ENCODE measurements at places on chromosomes 7 and 10.

DNA sequence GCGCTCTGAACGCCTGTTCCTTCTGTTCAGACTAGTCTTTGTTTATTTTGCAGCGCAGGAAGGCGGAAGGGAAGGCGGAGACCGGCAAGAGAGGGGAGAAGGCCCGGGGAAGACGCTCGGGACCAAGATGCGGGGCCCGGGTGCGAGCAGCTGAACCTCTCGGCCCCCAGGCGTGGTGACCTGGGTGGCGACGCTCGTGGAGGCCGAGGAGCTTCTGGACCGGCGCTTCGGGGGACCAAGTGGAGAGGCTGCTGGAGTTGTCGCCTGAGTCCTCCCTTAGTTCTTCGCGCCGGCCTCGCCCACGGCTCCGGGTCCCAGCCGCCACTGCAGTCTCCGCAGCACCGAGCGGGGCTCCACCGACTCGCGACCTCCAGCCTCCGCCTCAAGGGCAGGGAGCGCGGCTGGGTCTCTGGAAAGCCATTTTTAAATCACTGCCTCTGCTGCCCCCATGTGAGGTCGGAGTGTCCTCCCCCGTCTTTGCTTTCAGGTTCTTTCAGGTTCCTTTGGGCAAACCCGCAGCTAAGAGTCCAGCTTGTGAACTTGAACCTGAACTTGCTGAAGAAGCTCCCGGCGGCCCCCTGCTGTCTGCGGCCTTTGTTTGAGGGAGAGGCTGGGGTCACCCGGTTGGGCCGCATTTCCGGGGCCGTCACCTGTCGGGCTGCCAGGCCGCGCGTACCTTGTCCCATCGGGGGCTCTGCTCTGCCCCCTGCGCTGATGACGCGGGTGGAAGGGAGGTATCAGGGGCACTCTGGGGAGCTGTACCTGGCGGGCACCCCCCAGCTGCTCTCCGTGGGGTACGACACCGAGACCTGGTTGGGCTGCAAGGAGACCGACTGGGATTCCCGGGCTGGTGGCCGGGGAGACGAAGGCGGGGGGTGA lies 136.0 kb downstream of the KIF20B start:
- no peak for DNase-seq

GRCh38 chr10:43491855-43492254 lies 54.9 kb downstream of the ZNF487 start:
- no peak for DNase-seq

DNA sequence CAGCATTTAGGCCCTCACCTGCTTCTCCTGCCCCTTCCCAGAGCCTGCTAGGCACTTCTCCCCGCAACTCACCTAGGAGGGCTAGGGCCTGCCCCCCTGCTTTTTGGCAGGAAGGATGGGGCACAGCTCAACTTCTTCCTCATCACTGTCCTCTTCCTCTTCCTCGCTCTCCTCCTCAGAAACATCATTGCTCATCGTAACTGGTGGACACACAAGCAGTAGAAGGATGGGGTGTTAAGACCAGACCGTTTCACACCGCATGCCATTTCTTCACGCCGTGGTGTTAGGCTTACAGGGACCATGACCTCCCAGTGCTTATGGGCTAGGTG lies 1.6 kb downstream of the NPM3 start:
- DNase-seq, result no peak

- no peak for DNase-seq
Measured at GRCh38 chr10:80373502-80373901, 16.9 kb downstream of the DYDC2 start.

GRCh38 chr7:78765943-78766729 lies 687.3 kb downstream of the MAGI2 start:
- no peak for DNase-seq

DNA sequence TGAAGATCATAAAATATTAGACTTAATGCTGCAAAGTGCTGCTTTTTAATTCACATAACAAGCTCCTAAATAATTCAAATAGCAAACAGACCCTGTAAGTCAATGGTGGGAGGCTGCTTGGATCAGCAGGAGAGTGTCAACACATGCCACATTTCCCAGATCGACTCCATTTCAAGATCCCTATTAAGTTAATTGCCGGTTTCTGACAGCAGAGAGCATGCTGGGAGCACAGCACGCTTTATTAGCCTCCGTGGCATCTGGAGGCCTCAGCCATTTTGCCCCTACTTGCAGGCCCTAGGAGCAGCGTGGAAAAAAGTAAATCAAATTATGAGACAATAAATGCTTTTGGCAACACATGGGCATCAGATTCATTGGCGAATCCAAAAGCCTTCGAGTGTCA lies 201.0 kb downstream of the EMX2 start:
- no peak for DNase-seq

DNA sequence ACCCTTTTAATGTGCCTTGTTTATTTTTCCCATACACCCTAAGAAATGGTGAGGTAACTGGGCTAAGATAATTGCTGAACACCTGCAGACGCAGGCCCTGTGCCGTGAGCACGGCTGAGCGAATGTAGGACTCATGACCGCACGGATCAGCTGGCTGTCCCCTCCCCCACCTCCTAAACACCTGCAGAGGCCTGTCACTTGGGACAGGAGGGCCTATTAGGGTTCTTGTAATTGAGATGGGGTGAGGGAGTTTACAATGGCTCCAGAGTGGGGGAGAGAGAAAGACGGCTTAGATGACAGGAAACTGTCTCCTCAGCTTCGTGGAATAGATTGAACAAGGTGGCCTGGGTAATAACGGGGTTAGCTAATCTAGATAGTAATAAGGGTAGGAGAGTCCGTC lies 291.7 kb upstream of the HABP2 start:
- DNase-seq, result no peak

GRCh38 chr7:113093561-113093960 lies 6.9 kb upstream of the GPR85 start:
- no peak for DNase-seq

DNA sequence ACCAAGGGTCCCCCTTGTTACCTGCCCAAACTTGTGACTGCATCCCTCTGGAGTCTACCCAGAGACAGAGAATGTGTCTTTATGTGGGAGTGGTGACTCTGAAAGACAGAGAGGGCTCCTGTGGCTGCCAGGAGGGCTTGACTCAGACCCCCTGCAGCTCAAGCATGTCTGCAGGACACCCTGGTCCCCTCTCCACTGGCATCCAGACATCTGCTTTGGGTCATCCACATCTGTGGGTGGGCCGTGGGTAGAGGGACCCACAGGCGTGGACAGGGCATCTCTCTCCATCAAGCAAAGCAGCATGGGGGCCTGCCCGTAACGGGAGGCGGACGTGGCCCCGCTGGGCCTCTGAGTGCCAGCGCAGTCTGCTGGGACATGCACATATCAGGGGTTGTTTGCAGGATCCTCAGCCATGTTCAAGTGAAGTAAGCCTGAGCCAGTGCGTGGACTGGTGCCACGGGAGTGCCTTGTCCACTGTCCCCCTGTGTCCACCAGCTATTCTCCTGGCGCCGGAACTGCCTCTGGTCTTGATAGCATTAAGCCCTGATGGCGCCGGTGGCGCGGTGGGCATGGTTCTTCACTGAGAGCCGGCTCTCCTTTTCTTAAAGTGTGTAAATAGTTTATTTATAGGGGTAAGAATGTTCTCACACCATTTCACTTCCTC lies 19.4 kb upstream of the SH2D4B start:
- no peak for DNase-seq

DNA sequence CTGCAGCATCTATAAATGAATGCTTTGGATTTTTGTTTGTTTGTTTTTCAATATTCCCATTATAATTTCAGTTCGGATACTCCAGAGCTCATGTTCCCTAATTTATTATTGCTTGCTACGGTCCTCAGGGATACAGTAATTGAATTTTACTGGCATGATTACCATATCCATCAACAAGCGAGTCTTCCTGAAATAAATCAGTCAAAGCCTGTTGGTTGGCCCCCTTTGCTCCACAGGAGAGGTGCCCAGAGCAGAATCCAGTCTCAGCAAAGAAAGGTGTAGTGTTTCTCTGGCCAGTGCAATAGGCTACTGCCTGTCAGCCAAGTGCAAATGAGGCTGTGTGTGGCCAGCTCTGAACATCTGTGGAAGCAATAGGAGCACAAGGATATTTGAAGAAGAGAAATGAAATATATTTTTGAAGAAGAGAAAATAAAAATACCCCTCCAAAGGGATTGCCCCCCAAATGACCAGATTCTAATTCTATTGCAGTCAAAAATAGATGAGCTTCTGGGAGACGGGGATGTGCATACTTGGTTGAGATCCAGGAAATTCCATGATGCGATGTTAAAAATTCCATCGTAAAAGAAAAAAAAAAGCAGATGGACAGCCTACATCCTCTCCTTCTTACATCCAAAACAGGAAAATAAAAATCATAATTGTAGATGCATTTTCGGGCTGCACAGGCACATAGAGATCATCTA lies 18.1 kb downstream of the TRIL start:
- no peak for DNase-seq

GRCh38 chr7:92953657-92954056 lies 117.3 kb upstream of the CDK6 start:
- no peak for DNase-seq

- DNase-seq, result no peak
Measured at GRCh38 chr7:97381815-97382554, 264.5 kb downstream of the SDHAF3 start.

- DNase-seq, result no peak
Measured at GRCh38 chr10:132186488-132187429, at the start of gene DPYSL4. TSS of gene DPYSL4 (plus strand) at chr10:132186948. CDS start at chr10:132187064, 116 bp downstream.

- DNase-seq, result no peak
Measured at GRCh38 chr7:1977876-1978441, 254.8 kb downstream of the MAD1L1 start.

DNA sequence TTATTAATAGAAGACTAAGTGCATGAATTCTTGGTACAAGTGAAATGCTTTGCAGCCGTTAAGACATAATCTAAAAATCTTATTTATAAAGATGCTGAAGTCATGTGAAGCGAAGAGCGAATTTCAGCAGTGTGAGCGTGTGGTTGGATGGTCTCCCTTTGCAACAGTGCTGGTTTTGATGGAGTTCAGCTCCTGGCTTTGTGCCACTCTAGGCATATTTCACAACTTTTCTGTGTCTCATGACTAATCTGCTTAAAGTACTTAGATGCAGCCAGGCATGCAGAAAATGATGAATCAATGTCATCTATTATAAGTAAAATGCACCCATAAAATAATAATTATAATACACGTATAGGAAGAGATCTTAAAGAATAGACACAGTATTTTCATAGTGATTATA lies 107.2 kb upstream of the TCERG1L start:
- no peak for DNase-seq

Measured in T-helper 1 cell (primary cell).